ENCODE measurements at places on chromosomes 7 and 10.
A peak's percentile ranks its signal among the peaks of the same experiment; 100 is the strongest.

DNA sequence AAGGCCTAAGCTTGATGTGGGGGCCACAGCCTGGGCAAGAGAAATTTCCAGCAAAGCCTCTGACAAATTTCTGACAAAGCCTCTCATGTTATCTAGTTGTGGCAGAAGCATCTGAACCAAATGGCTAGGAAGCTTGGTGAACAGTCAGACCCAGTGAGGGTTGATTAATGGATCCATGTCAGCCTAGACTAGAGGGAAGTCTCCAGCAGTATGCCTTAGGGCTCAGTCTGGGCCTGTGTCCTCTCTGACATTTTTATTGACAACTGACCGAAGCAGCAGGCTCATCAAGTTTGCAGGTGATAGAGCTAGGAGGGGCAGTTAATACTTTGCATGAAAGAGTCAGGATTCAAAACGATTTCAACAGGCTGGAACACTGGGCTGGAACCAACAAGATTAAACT is 25.3 kb downstream of the HIF1AN start:
- no peak for DNase-seq

DNA sequence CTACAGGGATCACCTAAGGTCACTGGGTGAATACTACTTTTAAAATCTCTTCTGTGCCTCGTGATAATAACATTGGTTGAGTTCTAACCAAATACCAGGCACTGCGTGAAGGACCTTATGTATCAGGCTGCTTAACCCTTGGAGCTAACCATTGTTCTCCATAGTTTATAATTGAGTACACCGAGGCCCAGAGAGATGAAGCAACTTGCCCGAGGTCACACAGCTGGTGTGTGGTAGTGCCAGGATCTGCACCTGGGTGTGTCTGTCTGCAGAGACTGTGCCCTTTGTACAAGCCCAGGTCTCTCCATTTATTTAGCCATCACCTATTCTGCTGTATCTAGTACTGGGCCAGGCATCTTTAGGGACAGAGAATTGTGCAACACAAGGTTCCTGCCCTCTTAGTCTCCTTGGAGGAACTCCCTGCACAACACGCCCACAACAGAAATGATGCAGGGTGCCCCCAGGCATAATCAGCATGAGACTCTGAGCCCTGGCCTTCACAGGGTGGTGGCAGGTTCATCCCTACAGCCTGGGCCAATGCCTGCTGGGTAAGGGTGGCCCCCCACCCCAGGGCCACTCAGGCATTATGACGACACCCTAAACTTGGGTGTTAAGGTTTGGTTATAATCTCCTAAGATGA is 31.5 kb downstream of the UNC5B start:
- peak; percentile 51 for DNase-seq

DNA sequence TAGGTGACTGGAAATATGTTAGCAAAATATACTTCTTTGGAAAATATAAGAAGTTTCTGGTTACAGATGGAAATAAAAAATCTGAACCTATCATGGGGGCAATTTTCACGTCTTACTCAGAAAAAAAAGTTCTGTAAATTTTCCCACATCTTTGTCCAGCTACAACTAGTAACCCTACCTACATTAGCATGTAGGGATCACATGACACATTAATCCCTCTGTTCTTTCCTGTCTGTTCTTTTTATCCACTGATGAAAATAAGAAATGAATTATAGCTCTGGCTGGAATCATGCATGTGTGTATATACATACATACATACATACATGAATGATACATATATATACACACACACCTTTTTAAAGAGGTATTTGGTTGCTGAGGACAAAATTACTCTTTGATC is 3.6 kb upstream of the FAM53B start:
- no peak for DNase-seq

DNA sequence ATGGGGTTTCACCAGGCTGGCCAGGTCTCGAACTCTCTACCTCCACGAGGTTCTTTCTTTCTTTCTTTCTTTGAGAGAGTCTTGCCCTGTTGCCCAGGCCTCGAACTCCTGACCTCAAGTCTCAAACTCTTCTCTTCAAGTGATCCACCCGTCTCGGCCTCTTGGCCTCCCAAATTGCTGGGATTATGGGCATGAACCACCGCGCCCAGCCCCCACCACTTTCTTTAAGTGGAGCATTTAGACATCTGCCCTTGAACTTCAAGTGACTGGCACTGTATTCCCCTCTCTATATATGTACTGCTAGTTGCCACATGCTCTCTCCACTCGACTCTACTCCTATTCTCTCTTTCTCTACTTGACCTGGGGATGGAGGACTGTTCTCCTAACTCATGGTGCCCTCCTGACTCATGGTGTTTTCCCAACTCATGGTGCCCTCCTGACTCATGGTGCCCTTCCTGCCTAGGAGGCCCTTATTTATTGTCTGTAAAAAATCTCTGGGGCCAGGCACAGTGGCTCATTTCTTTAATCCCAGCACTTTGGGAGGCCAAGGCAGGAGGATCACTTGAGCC is 19.3 kb upstream of the ACHE start:
- no peak for DNase-seq
